Stimulated activated CD4-positive, alpha-beta T cell treated with anti-CD3 and anti-CD28 coated beads, Interleukin-4, amount 100 ng/mL, for 24 hours (primary cell): ENCODE measurements at places on chromosomes 1 and 21.

GRCh38 chr1:7642418-7642704 lies 128.7 kb upstream of the VAMP3 start:
- no peak for DNase-seq

DNA sequence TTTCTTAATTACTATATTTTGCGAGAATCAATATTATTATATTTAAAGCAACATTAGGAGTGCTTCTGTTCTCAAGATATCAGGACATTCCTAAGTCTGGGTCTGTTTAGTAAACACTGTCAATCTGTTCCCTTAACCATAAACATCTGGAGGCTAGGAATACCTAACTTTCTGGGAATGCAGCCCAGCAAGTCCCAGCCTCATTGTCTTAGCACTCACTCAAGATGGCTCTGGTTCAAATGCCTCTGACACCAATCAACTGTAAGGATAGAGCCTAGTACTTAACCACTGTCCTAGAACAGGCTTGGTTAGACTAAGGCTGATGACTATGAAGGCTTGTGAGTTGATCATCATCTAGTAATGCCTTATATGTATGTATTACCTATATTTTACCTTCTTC lies 61.5 kb downstream of the TNN start:
- DNase-seq = no peak

GRCh38 chr1:39960431-39960958 lies 5.5 kb downstream of the MFSD2A start:
- DNase-seq = no peak

DNA sequence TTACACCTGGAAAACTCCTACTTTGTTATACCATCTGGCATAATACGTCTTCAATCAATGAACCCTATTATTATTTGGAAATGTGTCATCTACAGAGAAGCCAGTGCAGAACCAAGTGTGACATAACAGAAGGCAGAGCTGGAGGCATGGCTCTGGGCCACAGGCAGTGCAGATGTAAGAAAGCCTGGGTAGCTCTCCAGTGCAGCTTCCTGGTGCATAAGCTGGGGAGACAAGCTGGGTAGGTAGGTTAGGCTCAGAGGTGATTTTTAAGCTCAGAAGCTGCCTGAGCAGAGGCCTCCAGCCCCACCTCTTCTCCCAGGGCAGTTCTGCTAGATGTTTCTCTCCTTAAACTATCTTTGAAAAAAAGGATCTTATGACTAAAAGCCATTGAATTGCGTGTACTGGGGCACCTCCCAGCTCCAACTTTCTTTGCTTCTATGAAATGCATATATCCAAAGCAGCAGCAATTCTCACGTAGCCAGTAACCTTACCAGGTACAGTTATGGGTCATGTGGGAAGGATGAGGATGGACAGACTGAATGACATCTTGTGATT lies 30.7 kb downstream of the AKNAD1 start:
- no peak for DNase-seq

DNA sequence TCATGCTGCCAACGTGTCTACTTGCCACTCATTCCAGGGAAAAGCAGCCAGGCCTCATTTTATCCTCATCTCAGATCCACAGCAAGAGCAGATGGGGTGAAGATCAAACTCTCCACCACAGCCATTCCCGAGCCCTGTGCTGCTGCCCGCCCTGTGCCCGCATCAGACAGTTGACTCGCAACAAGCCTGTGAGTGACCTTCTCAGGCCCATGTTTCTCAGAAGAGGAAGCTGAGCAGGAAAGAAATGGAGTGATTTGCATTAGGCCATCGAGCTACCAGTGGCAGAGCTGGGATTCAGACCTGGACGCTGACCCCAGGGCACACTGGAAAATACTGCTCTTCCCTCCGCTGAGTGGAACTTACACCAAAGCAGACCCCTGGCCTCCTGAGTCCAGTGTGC lies 1.2 kb downstream of the CNR2 start:
- no peak for DNase-seq

DNA sequence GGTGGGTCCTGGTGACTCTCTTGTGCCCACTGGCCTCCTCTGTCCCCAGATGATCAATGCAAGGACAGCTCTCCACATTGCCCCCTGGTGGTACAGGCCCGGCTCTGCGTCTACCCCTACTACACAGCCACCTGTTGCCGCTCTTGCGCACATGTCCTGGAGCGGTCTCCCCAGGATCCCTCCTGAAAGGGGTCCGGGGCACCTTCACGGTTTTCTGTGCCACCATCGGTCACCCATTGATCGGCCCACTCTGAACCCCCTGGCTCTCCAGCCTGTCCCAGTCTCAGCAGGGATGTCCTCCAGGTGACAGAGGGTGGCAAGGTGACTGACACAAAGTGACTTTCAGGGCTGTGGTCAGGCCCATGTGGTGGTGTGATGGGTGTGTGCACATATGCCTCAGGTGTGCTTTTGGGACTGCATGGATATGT lies 10.8 kb downstream of the ADAMTSL4 start:
- DNase-seq = peak; percentile 83

DNA sequence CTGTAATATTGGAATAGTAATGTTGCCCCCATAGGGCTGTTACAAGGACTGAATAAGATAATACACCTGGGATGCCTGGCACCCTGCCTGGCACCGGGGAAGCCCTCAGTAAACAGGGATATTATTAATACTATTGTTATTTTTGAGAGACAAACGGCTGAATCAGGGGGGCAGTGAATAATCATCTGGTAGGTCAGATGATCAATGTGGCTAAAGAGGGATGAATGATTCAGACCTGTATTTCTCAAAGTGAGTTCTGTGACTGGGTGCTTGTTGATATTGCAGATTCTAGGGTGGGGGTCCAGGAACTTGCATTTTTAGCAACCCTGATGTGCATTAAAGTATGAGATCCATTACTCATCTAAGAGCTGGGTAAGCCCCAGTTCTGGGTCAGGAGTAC lies 46.2 kb upstream of the BCL10 start:
- no peak for DNase-seq

- DNase-seq = no peak
Measured at GRCh38 chr1:246267896-246268295, 239.2 kb downstream of the SMYD3 start.

- DNase-seq = peak; percentile 82
Measured at GRCh38 chr1:40802078-40802741, 18.6 kb downstream of the KCNQ4 start.

DNA sequence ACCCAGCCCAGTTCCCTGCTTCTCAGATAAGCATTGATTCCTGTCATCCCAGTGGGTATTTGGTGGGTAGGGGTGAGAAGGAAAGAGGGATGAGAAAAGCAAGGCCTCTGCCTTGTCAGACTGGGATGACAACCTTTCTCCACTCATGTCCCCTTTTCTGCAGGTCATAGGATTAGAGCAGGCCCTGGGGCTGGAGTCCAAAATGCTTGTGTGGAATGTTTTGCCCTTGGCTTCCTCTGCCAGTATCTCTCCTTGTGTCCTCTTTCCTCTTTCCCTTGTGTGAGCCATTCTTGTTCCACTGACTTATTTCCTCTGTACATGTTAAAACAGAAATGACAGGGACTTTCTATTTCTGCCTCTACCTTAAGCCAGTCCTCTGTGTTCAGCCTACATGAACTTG lies 4.1 kb downstream of the ATP2B4 start:
- DNase-seq = no peak
